ENCODE measurements at places on chromosomes 12 and 14.

DNA sequence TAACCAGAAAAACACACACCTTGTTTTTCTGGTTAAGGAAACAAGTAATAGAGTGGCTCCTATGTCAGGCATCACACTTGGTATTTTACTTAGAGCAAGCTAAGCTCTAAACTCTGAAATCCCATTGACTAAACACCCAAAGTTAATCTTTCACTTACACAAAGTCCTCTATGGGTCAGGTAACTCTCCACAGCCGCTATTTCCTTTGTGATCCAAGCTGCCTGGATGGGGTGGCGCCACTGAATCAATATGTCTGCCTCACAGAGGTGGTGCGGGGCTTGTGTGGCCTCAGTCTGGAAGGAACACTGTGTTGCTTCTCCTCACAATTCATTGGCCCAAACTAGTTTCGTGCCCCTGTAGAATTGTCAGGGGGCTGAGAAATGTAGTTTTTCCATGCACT, 160.0 kb upstream of the E2F7 start:
- no peak for DNase-seq

- no peak for DNase-seq
Measured at GRCh38 chr14:92914087-92914656, 8.8 kb upstream of the CHGA start.

GRCh38 chr14:52583544-52583943, 30.9 kb downstream of the GPR137C start:
- no peak for DNase-seq

GRCh38 chr12:47458279-47458678, 247.6 kb downstream of the RPAP3 start:
- DNase-seq = no peak

DNA sequence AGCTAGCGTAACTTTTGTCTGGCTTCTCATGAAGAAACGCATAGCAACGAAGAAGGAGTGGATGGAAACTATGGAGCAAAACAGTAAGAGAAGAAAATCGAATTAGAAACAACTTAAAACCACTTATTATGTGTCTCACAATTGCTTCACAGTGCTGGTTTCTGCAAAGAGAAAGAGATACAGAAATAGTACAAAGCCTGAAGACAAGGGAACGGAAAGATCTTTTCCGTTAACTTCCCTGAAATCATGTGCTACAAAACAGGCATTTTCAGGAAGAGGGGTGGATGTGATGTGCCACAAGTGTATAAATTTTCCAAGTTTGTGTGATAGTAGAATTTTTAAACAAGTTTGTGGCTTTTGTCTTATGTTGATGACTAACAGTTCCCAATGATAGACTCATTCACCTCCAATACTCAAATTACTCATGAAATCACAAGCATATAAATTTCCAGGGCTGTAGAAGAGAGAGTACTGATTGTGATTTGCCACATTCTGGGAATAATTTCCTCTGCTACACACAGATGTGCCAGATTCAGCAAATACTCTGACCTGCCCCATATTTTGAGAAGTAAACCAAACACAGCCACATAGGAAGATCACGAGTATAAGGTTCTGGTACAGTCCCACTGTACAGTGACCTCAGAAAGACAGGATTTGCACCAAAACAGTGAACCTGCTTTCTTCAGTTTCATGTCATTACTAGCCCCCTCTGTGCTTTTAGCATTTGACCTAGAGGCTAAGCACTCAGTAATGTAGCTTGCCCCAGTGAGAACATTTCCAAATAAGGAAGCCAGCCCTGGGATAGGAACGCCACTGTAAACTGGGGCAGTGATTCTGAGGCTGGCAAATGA, 41.4 kb upstream of the PPFIA2 start:
- no peak for DNase-seq

DNA sequence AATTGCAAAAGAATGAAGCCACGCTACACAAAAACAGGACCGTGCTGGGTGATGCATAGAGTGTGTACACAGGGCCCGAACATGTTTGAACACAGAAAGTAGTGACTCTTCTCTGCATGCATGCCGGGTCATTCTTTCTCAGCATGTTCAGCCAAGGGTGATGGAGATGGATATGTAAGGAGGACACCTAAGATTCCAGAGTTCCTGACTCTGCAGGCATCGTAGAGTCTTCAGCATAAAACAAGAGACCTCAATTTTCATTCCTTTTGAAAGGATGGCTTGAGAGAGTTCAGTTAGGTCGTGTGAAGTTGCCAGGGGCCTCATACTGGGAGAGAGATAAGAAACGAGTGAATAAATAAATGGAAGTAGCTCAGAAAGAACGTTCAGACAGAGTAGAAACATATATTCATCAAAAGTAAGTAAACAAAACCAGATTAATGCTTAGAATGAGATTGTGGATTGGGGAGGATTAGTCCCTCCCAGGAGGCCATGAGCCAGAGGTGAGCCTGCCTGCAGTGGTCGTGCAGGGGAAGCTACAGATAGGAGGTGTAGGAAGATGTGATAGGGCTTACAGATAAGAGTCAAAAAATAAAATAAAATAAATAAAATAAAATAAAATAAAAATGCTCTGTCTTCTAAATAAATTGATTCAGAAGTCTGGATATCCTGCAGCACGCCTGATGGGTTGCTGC, 27.6 kb upstream of the SEL1L start:
- DNase-seq = no peak

DNA sequence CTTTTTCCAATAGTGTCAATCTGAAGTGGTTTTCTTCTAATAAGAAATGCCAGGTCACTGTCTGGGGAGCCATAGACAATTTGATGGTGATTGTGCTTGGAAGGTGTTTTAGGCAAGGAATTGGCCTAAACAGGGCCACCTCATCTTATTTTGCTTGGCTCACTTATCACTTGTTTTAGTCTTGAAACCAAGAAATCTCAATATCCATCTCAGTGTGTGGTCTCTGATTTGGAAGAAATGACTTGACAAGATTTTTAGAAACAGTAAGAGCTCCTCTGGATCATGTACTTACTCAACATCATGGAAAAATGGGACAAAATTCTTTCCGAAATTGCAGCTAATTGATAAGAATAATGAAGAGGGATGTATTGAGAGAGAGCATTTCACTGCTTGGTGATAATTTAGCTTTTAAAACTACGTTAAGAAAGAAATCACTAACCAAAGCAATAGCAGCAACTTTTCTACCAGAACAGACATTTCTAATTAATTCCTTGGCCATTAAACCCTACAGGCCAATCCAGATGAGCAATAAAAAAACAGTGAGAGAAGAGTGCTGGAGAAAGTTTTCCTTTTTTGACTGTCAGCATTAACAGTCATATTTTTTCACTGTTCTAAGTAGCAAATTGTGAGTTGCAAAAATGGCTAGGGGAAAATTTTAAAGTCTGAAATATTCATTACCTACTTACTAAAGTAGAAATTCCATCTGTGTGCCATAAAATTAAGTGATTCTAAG, 157.3 kb downstream of the AEBP2 start:
- no peak for DNase-seq

GRCh38 chr14:71497645-71498086, 434.6 kb upstream of the RGS6 start:
- no peak for DNase-seq

GRCh38 chr12:105047308-105047707, 37.0 kb downstream of the ALDH1L2 start:
- no peak for DNase-seq

GRCh38 chr12:123765504-123766035, 3.5 kb downstream of the DNAH10 start:
- DNase-seq = no peak

GRCh38 chr12:132351751-132352495, 22.5 kb upstream of the GALNT9 start:
- DNase-seq = no peak

DNA sequence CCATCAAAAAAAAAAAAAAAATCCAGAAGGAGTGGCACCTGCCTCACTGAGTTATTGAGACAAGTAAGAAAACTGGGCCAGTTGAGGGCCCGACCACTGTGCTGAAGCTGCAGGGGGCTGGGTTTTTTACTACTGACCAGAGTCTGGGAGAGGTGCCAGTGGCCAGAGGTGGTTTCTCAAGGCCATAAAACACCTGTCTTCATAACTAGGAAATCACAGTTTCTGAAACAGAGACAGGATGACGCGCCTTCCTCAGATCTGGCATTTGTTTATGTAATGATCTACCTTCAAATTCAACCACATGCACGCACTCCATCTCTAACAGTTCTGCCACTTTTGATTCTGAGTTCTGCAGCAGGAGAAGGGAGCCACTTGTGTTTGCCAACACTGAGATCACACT, 12.7 kb downstream of the TSPAN11 start:
- no peak for DNase-seq

DNA sequence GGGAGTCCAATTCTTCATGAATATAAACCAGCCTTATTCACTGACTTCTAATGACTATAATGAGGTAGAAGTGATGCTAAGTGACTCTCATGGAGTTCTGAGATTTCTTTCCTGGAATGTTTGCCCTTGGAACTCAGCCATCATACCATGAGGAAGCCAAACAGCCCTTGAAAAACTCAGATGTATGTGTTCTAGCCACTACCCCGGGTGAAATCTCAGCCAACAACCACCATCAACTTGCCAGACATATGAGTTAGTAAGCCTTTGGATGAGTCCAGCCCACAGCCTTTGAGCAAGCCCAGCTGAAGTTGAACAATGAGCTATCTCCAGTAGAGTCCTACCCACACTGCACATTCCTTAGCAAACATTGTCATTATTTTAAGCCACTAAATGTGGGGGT, 149.5 kb downstream of the SLC6A15 start:
- no peak for DNase-seq

DNA sequence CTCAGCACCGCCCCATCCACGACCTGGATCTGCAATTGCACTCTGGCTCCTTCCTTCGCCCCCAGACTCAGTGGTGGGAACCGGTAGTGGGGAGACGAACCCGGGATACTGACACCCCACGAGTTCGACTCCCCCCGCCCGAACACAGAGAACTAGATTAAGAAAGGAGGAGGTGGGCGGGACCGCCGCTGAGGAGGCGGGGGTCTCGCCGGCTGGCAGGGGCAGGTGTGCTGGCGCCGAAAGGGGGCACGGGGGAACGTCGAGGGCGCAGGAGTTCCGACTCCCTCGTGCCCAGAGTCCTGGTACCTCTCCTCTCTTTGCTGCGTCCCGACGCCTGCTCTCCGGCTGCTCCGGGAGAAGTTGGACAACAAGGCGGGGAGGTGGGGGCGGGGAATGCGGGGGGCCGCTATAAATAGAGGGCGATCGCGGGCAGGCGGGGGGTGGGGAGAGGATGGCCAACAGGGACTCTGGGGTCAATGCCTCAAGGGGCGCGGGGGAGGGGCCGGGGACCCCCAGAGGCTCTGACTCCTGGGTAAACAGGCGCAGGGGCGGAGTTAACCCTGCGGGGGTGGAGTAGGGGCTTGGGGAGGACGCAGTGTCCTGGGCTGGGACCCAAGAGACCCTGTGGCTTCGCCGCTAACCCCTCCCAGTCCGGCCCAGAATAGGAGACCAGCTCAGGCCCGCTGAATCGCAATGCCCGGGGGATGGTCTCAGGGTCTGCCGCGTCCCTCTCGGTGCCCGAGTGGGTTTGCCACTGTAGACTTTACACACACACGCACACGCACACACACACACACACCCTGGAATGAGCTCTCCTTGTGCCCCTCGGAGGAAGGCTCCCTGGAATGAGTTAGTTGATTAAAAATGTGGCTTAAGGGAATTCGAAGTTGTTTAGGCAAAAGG, 761 bp upstream of the NDRG2 start:
- no peak for DNase-seq

DNA sequence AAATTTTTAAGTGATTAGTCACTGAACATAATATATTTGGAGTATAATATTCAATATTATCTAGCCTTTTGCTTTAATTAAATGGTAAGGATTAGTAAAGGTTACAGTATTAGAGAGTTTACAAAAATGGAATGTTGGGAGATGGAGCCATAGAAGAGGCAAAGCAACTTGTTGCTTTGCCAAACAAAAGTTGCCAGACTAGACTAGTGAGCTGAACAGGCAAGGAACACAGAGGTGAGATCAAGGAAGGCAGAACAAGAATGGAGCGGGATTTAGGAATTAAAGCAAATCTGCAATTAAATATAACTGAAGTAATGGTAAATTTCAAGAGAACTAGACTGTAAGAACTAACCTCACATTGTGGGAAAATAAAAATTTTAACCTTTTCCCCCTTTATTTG, 5.1 kb downstream of the ARF6 start:
- DNase-seq = no peak

- DNase-seq = no peak
Measured at GRCh38 chr12:74725154-74725553, 187.5 kb downstream of the ATXN7L3B start.

DNA sequence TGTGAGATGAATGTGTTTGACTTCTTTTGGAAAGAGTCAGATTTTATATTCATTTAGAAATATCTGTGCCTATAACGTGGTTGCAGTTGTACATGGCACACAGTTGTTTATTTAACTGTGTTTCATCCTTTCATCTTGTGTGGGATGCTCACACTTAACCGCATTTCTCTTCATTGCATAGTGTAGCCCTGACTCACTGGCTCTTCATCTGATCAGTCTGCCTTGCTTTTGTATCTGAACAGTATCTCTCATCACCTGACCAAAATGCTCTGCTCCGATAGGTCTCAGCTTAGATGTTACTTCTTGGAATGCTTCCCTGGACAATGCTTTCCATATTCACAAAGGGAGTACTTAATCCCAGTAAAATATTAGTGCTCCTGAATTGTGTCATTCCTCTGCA, 83.4 kb downstream of the PDE3A start:
- no peak for DNase-seq

GRCh38 chr14:97603201-97603600, 806.0 kb downstream of the VRK1 start:
- DNase-seq = no peak

DNA sequence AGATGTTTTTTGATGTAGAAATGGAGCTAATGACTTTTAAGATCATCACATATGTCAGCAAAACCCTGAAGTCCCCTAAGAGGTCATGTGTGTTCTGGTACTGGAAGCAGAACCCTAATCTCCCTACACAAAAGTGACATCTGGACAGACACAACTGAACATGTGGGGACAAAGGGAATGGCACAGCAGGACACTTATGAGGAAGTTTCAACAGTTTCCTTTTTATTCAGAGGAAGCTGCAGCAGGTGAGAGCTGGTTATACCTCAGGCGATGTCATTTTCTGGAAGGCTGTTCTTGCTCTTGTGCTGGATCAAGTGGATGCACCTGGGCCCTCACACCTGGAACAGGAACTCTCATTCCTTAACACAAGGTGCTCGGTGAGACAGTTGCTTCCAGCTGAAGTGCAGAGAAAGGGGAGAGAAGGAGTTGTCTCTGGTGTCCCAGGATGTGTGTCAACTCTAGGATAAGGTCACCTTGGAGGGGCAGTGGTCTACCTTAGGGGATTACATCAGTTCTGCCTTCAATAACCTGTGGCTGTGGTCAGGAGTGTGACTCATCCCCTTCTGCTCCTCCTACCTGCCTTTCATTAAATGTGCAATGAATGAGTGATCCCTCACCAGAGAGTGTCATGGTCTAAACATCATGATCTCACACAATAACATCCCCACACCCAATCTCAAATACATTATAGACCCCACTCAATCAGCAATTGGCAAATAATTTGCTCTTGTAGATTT, 463.4 kb downstream of the TMEM121 start:
- DNase-seq = no peak

GRCh38 chr12:98416845-98417244, 98.5 kb upstream of the TMPO start:
- DNase-seq = no peak
